ENCODE measurements at places on chromosomes 13 and 19. TPM values are rescaled to one million over a fixed set of nuclear protein-coding genes. Genes with fewer than 3 reads are reported as not detected.

FAM83E gene
- total RNA-seq = 3.8 TPM

ERICH6B gene
- not detected for total RNA-seq

ZNF100 gene
- total RNA-seq = 22.3 TPM

PCDH20 gene
- total RNA-seq = not detected

CCDC169 gene
- total RNA-seq = 0.32 TPM

SULT2A1 gene
- total RNA-seq = not detected

CNMD gene
- total RNA-seq = not detected

KIR3DL1 gene
- total RNA-seq = not detected

All from T-helper 2 cell treated with Interferon-gamma antibody and Interleukin-4, amounts not matched to agents 100 ng/mL and 5 ng/mL, for 36 hours (primary cell).